Cortex of kidney (tissue), 1 donor: ENCODE measurements at places on chromosomes 1 and 21.

GRCh38 chr1:33957854-33958253 is 94.0 kb downstream of the HMGB4 start:
- DNase-seq = no peak

DNA sequence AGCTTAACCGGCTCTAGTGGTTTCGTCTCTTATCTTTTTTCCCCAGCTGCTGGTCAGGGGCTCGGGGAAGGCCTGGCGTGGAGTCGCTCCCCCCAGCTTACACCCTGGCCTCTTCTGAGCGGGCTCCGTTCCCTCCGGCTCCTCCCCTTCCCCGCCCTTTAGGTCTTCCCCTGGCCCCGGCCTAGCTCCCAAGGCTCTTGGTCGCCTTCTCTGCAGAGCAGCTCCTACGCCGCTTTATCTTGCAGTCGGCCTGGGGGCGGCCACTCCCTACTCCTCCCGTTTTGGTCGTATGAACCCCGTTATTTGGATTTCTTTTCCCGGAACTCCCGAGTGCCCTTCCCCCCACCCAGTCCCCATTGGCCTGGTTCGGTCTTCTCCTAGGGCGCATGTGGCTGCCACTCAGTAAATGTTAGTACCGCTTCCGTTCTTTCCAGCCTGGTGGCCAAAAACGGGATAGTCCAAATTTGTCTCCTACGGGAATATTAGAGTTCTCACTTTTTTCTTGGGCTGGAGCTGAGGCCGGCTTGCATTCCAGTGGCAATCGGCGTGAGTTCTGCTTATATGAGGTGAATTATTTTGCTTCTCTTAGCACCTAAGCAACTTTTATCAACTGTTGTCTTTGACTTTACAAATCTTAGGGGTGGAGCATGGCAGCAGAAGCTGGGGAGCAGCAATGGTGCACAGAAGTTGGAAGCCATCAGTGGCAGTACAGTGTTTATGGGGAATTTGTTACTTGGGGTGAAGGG is 467 bp downstream of the THRAP3 start:
- DNase-seq = no peak

DNA sequence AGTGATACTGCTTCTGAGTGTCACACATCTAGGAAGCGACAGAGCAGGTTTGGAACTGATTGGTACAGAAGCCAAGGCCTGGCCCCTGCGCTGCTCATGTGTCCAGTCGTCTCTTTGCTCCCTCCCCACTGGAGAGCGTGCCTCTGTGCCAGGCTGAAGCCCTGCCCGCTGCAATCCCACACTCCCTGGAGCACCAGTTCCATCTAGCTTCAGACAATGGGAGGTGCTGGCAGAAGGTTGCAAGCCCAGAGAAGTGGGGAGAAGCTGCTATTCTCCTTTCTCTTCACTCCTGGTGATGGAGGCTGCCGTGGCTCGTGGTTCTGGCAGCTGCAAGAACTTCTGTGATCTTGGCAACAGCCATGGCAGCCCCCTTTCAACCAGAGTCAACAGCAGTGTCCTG is 250.9 kb downstream of the MATN1 start:
- DNase-seq = no peak

DNA sequence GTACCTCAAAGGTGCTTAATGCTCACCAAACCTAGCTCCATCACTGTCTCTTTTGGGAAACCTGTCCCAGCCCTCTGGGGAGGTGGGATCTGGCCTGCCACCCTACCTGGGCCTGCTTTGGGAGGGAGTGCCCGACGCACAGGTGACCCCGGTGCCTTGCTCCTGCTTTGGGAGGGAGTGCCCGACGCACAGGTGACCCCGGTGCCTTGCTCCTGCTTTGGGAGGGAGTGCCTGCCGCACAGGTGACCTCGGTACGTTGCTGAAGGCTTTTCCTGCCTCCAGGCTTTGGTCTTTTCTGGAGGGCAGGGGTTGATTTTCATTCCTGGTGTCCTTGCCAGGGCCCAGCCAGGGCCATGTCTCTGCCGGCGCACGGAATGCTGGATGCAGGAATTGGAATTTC is 25.2 kb upstream of the C1orf174 start:
- no peak for DNase-seq

DNA sequence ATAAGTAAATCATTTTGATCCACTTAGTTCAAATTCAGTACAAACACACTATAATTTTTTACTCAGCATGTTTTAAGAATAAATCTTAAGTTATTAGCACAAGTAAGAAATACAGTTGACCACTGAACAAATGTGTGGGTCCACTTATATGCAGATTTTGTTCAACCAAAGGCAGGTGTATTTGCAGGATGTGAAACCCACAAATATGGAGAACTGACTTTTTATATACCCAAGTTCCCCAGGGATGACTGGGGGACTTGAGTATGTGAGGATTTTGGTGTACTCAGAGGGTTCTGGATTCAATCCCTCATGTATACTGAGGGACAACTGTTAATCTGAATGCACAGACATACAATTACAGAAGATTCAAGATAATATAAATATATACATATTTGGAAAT is 25.7 kb upstream of the ERICH3 start:
- no peak for DNase-seq

DNA sequence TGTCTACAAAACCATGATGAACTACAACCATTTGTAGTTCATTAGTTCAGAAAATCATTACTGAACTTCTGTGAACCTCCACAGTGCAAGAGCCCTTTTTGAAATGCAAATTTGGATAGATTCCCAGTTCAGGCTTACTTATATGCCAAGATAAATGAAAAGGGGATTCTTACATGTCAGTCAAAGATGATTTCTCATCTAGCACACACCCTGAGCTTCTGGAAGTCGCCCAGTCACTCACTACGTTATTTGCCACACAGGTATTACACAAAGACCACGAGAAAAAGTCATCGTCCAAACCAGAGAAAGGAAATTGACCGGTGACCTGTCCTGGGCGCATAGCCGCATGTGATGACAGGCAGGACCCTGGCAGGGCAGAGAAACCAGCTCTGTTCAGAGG is 41.8 kb downstream of the ETS2 start:
- DNase-seq = no peak

DNA sequence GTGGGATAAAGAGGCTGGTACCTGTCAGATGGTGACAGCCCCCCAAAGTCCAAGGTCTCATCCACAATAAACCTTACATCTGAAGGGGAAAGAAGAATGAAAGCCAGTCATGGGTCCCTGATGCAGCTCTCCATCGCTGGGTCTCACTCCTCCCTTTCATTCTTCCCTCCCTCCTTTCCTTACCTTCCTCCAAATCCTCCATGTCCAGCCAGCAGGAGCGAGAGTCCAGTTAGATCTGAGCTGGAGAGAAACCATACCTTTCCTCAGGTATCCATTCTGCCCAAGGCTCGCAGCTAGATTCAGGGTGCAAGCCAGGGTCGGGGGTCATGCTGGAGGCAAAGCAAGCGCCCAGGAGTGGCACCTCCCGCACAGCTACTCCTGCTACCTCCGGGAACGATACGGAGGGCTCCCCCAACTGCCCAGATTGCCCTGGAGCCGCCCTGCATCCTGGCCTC is 421 bp downstream of the PSRC1 start:
- no peak for DNase-seq

GRCh38 chr1:21271550-21271949 is 18.7 kb downstream of the ECE1 start:
- no peak for DNase-seq

- no peak for DNase-seq
Measured at GRCh38 chr1:54262244-54262643, 62.3 kb downstream of the MRPL37 start.

GRCh38 chr1:227952374-227953021 is 4.8 kb upstream of the WNT9A start:
- no peak for DNase-seq

GRCh38 chr1:228059634-228060457 is 22.7 kb upstream of the ARF1 start:
- no peak for DNase-seq

- DNase-seq = no peak
Measured at GRCh38 chr1:165075725-165076370, 280.7 kb downstream of the LMX1A start.

DNA sequence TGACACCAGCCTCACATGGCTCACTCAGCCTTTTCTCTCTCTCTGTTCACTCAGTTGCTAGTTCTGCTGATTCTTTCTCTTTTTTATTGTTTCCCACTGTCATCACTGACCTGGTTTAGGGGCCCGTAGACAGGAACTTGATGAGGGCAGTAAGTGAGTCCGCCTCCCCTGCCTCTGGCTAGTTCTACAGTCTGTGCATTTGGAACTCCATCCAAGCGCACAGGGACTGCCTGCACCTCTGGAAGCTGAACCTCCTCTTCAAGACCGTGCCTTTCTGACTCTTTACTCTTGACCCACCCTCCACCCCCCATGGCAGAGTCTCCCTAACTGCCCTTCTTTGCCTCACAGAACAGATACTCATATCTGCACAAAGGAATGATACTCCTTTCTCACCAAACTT is 4.2 kb downstream of the TENT5C start:
- no peak for DNase-seq

GRCh38 chr1:147625362-147625995 is 44.8 kb downstream of the ACP6 start:
- DNase-seq = no peak

GRCh38 chr1:160085686-160086455 is 4.5 kb downstream of the KCNJ9 start:
- no peak for DNase-seq

DNA sequence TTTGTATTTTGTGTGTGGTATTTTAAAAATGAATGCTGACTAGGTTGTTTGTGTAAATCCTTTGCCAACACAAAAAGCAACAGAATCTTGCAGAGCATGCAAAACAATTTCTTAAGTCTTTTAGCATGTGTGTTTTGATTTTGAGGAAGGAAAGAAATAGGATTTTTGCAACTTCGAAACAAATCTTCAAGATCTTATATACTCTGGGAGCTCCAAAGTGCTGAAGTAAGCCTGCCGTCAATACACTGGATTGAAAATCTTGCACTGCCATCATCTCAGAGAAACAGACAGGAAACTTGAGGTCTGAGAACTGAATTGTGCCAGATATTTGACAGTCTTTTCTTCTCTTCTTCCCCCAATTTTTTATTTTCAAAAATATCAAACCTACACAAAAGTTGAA is 29.3 kb upstream of the DISP1 start:
- DNase-seq = no peak

- no peak for DNase-seq
Measured at GRCh38 chr1:200794506-200795065, 55.9 kb downstream of the CAMSAP2 start.

- DNase-seq = no peak
Measured at GRCh38 chr1:154751690-154752089, 118.4 kb downstream of the KCNN3 start.

DNA sequence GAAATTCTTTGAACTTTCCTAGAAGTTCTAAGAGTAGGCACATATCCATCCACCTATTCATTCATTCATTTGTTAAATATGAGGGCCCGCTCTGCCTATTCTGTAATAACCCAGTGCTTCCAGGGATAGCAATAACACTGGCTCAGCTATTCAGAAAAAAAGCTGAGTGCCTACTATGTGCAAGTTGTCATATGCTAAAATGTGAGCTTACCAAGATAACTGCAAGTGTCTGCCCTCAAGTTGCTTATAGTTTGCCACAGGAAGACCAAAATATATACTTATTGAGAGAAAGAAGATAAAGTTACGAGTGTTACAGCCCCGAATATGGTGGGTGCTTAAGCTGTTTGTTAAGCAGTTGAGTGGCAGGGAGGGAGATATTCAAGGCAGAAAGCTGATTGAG is 39.6 kb downstream of the CD55 start:
- no peak for DNase-seq

DNA sequence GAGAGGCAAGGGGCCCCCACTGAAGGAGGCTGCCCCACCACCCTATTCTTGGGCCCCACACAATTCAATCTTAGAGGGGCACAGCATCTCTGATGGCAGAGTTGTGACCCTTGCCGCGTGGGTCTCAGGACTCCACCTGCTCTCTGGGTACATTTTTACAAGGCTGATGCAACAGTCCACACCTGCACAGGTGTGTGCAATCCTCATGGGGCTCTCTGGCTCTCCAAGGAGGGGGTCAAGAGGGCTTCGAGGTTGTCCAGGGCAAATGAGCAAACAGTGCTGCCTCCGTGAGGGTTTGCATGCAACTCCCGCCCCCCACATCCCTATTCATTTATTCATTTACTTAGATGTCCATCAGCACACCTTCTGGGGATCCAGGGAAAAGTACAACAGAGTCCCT is 81.6 kb upstream of the IFFO2 start:
- no peak for DNase-seq

DNA sequence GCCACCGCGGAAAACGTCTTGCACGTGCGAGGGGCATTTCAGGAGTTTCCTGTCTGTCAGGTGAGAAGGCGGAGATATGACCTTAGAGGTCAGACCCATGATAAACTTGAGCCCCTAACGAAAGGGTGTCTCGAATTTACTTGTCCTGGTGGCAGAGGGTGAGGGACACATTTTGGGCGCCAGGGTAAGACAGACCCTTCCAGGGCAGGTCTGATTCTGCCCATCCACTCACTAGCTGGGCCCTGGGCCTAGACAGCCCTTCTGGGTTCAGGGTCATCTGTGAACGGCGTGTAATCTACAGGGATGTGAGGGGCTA is 395 bp upstream of the CSRP1 start:
- DNase-seq = no peak

- no peak for DNase-seq
Measured at GRCh38 chr1:159430985-159431384, 1.0 kb upstream of the OR10J4 start.

DNA sequence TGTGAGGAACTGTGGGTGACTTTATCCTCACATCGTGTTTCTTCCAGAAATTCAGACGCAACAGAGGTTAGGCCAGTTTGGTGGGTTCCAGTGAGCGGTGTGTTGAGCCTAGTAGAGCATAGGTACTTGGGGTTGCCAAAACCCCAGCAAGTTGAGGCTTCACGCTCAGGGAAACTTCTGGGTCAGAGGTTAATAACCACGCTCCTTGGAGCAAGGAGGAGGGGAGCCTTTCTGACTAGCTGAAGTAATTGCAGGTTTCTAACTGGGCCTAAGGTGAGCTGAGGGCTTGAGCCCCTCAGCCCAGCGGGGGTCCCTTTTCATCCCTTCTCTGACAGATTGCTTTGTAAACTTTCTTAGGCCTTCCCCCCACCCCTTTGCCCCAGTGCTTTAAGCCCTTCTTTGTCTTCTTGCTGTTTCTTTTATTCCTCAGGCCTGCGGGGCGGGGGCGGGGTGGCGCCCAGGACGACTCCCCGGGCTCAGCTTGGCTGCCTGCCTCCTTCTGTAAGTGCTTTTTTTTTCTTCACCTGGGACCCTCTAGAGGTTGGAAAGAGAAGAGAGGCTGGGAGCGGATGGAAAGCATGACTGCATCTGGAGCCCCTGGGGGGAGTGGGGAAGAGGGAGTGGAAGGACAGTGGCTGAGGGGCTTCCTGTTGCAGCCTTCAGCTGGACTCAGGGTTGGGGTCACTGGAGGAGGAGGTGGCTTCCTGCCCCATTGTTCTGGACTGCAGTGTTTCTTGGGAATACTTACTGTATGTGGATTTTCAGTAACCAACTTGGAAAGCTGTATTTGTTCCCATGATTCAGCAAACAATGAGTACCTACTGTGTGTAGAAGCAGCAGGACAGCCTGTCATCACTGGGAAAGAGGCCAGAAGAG is 1.3 kb upstream of the ZNF436 start:
- DNase-seq = no peak
